ENCODE measurements at places on chromosomes 5 and 9. TPM values are rescaled to one million over a fixed set of nuclear protein-coding genes. Genes with fewer than 3 reads are reported as not detected.

Gene AMBP
- total RNA-seq = 3.0 TPM

Gene PCDHA5
- total RNA-seq = 0.76 TPM

Gene FABP6
- total RNA-seq = 3.6 TPM

Gene C9orf72
- 16.2 TPM for total RNA-seq

Gene SLC25A2
- total RNA-seq = not detected

- H3K27ac ChIP-seq = no peak overlapping the region
- H3K27me3 ChIP-seq = no peaks in the 10 kb centered on the region
- H3K4me1 ChIP-seq = peaks cover 14% of the 10 kb centered on the region
- H3K4me3 ChIP-seq = no peak overlapping the region
Measured at GRCh38 chr9:78300209-78300608, 3.3 kb downstream of the PSAT1 start.

- H3K4me3 ChIP-seq = peak overlapping the region; percentile 40
- H3K4me1 ChIP-seq = peaks cover 53% of the 10 kb centered on the region
- DNase-seq = no peak
- no peak overlapping the region for H3K27ac ChIP-seq
- peaks cover 9% of the 10 kb centered on the region for H3K36me3 ChIP-seq
Measured at GRCh38 chr9:77016526-77017504, 2.6 kb upstream of the FOXB2 start.

- H3K4me1 ChIP-seq = 0 out of 2 replicates have a peak, but pooled peaks cover 4% of the 10 kb centered on the region
- H3K4me3 ChIP-seq = peak overlapping the region; percentile 83
- DNase-seq = no peak
- H3K27ac ChIP-seq = peak overlapping the region; percentile 42
- no peaks in the 10 kb centered on the region for H3K27me3 ChIP-seq
- no peaks in the 10 kb centered on the region for H3K36me3 ChIP-seq
Measured at GRCh38 chr9:22447618-22448305, 1.1 kb downstream of the DMRTA1 start.

DNA sequence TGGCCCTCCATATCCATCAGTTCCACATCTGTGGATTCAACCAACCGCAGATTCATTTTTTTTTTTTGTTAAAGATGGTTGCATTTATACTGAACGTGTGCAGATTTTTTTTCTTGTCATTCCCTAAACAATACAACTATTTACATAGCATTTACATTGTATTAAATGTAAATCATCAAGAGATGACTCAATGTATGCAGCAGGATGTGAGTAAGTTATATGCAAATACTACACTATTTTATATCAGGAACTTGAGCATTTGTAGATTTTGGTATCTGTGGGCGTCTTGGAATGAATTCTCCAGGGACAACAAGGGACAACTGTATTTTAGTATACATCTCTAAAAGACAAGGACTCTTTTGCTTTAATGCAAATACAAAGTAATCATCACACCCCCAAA is 299.2 kb upstream of the ZNF608 start:
- no peak overlapping the region for H3K27ac ChIP-seq
- H3K36me3 ChIP-seq = no peaks in the 10 kb centered on the region
- H3K4me1 ChIP-seq = peaks cover 3% of the 10 kb centered on the region

DNA sequence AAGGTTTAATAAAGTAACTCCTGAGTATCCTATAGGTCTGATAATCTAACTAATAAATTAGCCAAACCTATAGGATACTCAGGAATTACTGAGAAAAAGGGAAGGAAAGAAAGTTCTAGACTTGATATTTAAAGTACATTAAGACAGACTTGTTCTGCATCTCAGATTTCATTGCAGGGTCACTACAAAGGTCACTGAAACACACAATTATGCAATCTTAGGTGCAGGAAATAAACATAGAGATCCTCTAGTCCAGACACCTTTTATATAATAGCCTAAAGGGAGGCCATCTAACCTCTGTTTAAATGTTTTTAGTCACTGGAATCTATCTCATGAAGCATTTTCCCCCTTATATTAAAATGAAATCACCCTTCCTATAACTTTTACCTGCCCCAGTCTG is 1215.7 kb downstream of the MAT2B start:
- no peak for DNase-seq
- no peak overlapping the region for H3K27ac ChIP-seq
- no peaks in the 10 kb centered on the region for H3K27me3 ChIP-seq
- H3K4me1 ChIP-seq = no peaks in the 10 kb centered on the region

- no peaks in the 10 kb centered on the region for H3K27me3 ChIP-seq
- no peak overlapping the region for H3K27ac ChIP-seq
- no peaks in the 10 kb centered on the region for H3K36me3 ChIP-seq
- DNase-seq = no peak
- H3K4me3 ChIP-seq = no peak overlapping the region
Measured at GRCh38 chr5:122141751-122142150, 12.4 kb downstream of the ZNF474 start.

DNA sequence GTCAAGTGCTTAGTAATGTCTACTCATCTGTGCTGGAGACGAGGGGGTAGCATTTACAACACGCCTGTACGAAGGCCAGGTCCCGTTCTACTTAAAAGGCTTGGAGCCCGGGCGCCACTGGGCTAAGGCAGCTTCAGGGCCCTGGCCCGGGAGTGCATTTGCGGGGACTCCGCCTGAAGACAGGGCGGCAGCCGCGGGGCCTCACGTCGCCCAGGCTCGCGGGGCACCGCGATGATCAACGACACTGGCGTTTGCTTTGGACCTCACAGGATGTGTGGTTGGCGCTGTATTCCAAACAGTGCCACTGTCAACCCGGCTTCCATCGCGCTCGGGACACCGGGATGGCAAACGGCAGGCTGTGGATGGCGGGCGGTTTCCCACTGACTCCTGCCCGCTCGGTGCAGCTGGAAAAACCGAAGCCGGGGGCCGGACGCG is 1.1 kb upstream of the TENT4A start:
- H3K4me3 ChIP-seq = peak overlapping the region; percentile 73
- H3K36me3 ChIP-seq = no peaks in the 10 kb centered on the region
- H3K4me1 ChIP-seq = peaks cover 12% of the 10 kb centered on the region
- DNase-seq = peak; percentile 71
- no peaks in the 10 kb centered on the region for H3K27me3 ChIP-seq
- no peak overlapping the region for H3K27ac ChIP-seq

DNA sequence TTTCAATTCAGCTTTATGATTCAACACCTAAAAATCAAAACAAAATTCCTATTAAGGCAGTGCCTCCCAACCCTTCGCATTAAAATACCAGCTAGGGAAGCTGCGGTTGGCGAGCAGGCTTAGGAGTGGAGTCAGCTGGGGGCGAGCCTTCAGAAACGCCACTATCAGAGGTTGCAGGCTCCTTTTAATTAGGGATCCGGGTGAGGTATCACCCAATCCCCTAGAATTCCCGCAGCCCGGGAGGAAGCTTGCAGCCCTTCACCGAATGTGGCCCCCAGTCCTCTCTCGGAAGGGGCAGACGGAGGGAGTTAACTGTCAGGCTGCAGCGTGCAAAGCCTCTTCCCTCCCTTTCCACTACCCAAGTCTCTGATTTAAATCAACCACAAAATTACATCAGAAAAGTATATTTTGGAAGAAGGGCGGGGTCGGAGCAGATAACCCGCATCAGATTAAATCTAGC is 1.7 kb downstream of the STC2 start:
- H3K27ac ChIP-seq = no peak overlapping the region
- peaks cover 58% of the 10 kb centered on the region for H3K36me3 ChIP-seq
- no peak for DNase-seq
- peaks cover 4% of the 10 kb centered on the region for H3K27me3 ChIP-seq
- H3K4me1 ChIP-seq = peaks cover 16% of the 10 kb centered on the region

GRCh38 chr5:87541676-87542075 is 128.9 kb upstream of the CCNH start:
- no peaks in the 10 kb centered on the region for H3K36me3 ChIP-seq
- H3K4me3 ChIP-seq = no peak overlapping the region
- H3K4me1 ChIP-seq = no peaks in the 10 kb centered on the region
- no peaks in the 10 kb centered on the region for H3K27me3 ChIP-seq

DNA sequence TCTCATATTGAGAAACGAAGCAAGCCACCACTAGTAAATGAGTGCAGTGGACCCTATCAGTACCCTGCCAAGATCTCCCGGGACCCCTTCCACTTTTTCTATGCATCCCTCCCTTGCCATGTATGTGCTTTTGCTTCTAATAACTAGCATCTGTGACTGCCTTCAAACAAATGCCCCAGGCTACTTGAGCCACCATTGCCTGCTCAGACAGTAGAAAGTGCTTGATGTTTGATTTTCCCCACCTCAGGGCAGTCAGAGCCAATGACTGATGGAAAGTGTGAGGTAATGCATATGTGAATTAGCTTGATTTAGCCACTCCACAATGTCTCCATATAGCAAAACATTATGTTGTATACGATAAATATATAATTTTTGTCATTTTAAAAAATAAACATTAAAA is 797.3 kb upstream of the ACO1 start:
- H3K27ac ChIP-seq = no peak overlapping the region
- no peaks in the 10 kb centered on the region for H3K36me3 ChIP-seq
- no peak for DNase-seq
- no peaks in the 10 kb centered on the region for H3K27me3 ChIP-seq
- H3K4me1 ChIP-seq = no peaks in the 10 kb centered on the region

GRCh38 chr9:93434056-93434455 is 17.4 kb upstream of the FAM120A start:
- H3K36me3 ChIP-seq = no peaks in the 10 kb centered on the region
- no peak for DNase-seq
- no peaks in the 10 kb centered on the region for H3K27me3 ChIP-seq
- no peaks in the 10 kb centered on the region for H3K4me1 ChIP-seq

DNA sequence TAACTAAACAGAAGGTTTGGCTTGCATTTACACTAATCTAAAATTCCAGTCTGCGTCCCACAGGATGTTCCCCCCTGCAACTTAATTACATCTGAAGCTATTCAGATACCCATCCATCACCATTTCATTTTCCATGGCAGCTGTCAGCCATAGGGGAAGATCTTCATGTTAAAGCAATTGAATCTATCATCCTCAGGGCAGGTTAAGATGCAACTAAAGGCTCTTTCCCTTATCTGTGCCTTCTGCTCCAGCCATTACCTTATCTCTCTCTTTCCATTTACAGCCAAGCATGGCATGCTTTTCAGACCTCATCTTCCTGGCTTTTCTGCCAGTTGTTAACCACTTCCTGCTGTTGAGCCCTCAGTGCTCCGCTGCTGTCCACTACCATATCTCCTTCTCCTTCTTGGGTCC is 15.8 kb upstream of the HACD4 start:
- no peaks in the 10 kb centered on the region for H3K4me1 ChIP-seq
- no peak overlapping the region for H3K27ac ChIP-seq
- H3K4me3 ChIP-seq = no peak overlapping the region
- H3K27me3 ChIP-seq = no peaks in the 10 kb centered on the region
- H3K36me3 ChIP-seq = no peaks in the 10 kb centered on the region

Measured in H1 (cell line).